Activated T-cell treated with anti-CD3 and anti-CD28 coated beads for 24 hours (primary cell): ENCODE measurements at places on chromosomes 5 and 9.

- no peak for DNase-seq
Measured at GRCh38 chr5:159286420-159287035, 23.4 kb downstream of the UBLCP1 start.

DNA sequence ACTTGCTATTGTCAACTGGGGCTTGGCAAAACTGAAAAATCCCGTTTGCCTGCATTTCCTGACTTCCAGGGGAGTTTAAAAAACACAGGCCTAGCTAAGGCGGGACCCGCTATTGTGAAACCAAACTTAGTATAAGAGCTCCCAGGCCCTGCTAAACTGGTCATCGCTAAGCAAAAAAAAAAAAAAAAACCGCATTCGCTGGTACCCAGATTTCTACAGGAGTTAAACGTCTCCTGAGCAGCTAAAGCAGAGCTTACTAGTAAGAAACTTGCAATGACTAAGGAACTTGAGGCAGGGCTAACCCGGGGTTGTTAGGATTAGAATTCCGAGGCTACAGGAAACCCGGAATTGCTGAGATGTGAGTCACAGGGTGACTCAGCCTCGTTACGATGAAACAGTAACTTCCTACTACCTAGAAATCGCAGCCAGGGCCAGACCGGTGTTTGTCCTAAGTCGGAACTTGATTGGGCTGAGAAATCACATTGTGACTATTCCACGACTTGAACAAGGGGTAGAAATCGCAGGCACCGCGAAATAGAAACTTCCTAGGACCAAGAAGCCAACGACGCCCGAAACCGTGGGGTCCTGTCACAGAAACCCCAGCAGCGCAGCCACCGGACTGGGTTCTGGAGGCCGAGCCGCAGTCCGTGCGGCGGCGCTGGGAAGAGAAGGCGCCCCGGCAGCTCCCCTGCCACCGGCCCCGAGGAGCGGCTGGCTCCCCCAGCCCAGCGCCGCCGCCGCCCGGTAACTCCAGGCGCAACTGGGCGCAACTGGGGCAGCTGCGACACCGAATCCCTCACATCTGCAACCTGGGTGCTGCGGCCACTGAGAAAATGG is 89.4 kb downstream of the ANXA2R start:
- peak; percentile 65 for DNase-seq

GRCh38 chr5:119028575-119028974 is 40.2 kb upstream of the DTWD2 start:
- no peak for DNase-seq

DNA sequence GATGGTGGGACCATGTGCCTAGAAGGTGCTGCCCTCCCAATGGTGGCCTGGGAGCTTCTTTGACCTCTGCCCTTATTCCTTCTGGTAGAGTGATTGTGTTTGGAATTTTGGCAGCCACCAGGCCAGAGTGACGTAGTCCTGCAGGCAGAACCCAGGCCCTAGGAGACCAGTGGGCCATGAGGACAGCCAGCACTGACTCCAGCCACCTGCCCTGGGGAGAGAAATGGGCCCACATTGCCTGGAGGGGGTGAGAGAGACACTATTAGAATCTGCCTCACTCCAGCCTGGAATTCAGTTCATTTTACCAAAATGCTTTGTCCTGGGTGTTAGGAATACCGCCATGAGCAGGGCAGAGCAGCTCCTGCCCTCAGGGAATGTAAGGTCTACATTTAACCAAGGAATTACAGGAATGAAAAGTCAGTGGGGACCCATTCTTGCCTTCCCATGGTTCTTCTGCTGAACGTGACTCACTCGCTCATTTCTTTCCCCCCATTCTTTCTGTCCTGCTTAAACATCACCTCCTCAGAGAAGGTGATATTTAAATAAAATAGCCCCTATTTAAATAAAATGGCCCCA is 5.5 kb upstream of the COL27A1 start:
- no peak for DNase-seq

DNA sequence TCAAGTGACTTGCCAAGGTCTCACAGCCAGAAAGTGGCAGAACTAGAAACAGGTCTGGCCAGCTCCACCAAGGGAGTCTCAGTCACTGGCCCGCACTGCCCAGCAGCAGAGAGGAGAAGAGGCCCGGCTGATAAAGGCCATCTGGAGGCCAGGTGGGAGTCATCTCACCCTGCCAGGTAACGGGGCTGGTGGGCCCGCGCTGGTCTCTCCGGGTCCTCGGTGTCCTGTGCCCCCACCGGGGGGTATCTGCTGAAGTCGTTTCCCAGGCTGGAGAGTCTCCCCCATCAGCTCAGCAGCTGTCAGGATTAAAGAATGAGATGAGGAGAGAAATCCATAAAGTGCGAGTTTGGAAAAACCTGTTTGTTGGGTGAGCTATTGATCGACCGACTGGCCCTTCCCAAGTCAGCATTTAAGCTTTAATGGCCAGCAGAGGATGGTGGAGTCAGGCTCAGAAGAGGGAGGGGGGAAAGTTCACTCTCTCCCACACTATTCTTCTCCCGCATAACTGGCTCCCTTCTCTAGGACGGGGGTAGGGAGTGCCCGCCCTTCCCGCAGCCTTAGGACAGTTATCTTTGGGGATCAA is 30.3 kb downstream of the LMX1B start:
- DNase-seq: no peak

DNA sequence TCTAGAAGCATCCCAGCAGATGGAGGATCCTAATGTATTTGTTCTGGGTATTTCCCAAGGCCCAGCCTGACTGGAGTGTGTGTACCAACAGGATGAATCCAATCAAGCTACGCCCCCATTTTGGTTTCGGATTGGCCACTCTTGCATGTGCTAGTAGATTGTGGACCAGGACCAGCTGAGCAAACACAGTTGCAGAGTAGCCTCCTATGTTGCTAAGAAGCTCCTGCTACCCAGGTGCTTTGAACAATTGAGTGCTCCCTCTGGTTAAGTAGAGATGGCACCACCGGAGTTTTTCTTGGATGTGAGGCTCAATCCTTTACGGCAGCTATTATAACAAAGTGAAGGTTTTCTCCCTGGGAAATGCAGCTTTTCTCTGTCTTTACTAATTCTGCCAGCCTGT is 204.5 kb downstream of the NTRK2 start:
- no peak for DNase-seq

DNA sequence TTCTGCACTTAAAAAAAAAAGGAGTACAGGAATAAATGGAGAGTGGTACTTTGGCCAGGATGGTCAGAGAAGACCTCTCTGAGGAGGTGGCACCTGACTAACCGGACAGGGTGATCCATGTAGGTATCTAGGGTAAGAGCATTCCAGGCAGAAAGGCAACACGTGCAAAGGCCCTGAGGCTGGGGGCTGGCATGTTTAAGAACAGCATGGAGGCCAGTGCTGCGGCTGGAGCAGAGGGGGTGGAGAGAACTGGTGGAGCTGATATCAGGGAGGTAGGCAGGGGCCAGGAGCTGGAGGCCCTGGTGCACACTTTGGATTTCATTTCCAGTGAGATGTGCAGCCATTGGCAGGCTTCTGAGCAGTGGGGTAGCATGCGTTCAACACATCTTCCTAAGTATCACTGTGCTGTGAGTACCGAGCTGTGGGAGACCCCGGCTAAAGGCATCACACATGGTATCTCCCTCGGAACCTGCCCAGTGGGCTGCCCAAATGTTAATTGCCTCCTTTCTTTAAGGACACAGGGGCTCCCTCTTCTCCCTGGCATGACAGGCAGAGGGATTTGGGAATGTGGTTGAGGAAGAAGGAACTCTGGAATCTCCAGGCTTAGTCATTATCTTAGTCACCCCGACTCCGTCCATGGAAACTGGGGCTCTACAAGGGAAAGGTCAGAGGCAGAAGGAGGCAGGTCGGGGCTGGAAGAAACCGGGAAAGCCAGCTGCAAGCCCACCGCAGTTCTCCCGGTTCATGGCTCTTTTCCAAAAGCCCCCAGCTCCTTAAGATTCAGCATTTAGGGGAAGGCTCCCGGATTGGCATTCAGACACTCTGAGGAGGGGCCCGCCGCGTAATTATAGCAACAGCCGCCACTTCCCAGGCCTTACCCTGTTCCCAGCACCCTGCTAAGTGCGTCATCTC is 18.6 kb downstream of the SLC6A7 start:
- no peak for DNase-seq

DNA sequence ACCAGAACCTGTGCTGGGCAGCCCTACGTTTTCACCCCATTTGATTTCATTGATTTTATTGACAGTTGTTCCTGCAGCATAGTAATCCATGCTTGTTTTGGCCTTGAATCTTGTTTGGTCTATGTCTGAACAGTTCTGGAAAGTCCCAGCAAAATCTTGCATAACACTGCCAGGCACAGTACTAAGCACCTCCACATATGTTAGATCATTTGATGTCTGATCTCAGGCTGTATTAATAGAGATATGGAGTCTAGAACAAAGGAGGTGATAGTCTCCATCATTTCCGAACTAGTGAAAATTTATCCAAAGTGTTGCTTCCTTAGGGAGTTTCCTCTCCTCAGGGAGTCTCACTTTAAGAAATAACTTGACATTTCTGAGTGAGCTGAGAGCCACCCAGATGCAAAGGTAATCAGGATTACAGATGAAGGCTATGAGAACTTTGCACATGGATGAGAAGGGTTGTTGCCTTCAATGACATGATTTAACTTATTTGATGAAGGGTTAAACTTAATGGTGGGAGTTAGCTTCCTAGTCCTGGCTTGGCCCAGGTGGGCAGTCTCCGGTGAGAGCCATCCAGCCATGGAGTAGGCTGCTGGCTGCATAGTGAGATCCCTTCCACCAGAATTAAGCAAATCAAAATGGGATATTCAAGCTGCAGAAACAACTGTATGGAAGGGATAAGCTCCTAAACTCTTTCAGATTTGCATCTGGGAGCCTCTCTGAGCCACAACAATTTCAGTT is 173.8 kb upstream of the MVB12B start:
- no peak for DNase-seq

GRCh38 chr5:179568721-179569120 is 18.4 kb downstream of the RUFY1 start:
- no peak for DNase-seq

DNA sequence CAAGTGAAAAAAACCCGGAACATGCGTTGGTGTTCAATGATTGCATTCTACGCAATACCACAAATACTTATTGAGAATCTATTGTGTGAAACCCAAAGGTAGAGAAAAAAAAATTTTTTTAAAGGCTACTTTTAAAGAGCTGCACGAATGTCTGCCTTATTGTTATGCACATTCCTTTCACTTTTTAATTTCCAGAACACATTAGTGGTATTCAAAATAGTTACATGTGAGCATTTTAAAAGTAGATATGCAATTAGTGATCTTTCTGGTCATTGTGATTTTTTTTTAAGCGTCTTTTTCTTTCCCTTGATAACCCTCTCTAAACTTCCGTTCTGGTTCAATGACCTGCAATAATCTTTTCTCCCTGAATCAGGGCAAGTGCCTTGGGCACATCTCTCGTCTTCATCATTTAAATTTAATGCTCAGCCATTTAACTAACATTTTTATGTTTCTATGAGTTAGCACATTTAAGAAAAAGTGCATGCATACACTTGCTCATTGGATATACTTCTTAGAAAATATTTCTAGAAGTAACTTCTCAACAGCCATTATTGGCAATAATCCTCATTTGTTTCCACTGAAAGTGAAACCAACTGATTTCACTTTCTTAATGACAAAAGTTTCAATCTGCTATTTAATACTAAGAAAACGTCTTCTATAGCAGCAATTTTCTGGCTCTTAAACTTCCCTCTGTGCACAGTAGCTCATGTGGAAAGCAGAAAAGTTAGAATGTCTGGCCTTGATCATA is 80.3 kb downstream of the CDH6 start:
- no peak for DNase-seq

DNA sequence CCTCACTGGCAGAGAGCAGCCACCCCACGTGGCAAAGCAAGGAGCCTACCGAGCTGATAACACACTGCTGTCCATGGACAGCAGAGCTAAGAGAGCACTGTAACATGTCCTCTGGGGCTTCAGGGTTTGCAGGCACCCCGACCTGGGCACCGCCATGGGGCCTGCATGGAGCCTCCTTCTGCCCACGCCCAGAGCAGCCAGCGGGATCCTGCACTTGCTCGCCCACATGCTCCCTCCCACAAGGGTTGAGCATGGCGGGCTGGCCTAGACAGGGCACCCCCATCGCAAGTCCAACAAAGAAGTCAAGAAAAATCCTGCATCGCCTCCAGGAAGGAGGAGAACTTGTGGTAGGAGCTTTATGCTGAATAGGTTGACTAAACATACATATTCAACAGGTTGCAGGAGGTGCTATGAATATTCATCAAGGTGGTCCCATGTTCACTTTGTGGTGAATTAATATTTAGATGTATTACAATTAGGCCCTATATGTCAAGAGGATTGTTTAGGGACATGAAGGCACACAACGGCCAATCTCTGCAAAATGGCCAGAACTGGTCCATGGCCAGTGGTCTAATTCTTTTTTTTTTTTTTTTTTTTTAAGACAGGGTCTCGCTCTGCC is 3.8 kb upstream of the MIGA2 start:
- DNase-seq: no peak

DNA sequence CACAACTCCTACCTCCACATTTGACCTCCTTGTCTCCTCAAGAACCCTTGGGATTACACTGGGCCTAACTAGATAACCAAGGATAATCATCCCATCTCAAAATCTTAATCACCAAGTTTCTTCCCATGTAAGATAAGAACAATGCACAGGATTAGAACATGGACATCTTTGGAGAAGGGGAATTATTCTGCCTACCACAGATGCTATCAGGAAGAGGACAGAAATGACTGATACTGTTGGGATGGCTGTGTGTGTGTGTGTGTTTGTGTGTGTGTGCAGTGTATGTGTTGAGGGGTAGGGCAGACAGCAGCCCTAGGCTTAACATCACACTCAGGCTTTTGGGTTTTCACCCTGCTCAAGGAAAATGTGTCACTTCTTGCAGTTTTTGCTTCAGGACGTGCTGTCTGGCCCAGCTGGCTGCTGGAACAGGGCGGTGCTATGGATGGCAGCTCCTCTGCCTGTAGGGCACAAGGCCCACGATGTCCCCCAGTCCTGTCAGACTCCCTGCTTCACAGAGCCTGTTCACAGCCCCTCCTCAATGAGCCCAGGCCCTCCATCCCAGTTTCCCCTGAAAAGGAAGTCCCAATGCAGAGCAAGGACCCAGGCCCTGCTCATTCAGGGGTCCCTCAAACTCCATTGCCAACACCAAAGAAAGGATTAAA is 7.7 kb downstream of the CA9 start:
- DNase-seq: no peak

DNA sequence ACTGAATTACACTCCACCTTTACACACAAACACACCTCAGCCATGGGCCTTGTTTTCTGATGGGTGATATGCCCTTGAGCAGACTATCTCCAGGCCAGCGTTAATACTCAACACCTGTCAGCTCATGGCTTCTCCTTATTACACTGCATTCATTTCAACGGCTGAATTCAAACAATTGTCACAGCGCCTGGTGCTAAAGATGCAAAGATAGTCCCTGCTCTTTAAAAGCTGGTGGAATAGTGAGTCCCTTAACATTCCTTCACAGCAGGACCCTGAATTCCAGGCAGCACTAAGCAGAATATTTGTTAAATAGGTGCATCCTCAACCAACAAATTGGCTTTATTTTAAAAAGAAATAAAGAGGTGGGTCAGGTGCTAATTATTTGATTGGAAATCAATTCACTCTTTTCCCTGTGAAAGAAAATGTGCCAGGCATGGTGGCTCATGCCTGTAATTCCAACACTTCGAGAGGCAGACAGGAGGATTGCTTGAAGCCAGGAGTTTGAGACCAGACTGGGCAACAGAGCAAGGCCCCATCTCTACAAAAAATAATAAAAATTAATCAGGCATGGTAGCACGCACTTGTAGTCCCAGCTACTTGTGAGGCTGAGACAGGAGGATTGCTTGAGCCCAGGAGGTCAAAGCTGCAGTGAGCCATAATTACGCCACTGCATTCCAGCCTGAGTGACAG is 155.7 kb upstream of the EFNA5 start:
- DNase-seq: no peak
